ENCODE measurements at places on chromosomes 2 and 18.
A peak's percentile ranks its signal among the peaks of the same experiment; 100 is the strongest.

DNA sequence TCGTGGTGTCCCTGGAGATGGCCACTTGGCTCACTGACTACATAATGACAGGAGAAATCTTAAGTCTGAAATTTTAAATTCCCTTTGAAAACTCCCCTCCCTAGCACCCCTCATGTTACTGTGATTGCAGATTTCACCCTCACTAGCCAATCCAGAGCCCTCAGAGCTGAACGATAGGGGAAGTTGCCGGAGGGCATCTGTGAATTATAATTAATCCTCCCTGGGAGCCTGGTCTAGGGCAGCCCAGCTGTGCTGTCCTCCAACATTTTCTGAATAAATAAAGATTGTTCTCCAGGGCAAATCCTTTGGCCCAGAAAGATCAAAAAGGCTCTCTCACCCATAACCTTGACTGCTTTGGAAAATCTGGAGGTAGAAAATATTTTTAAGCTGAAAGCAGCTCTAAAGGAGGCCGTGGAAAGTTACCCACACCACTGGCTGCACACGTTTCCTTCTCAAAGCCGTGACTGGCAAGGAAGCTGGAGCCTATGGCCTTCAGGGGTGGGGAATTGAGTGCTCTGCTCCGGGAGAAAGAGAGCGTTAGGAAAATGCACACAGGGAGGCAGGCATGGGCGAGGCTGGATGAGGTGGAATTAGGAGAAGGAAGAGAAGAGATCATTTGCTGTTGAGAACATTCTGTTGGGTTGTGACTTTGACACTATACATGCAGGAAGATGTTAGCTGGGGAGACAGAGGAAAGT, 68.9 kb upstream of the CNGA3 start:
- no peak for DNase-seq

GRCh38 chr2:221758076-221758475, 186.0 kb upstream of the EPHA4 start:
- DNase-seq, result no peak

- DNase-seq, result no peak
These were observed 14.5 kb downstream of the MAPRE2 start for GRCh38 chr18:35055726-35056125.

DNA sequence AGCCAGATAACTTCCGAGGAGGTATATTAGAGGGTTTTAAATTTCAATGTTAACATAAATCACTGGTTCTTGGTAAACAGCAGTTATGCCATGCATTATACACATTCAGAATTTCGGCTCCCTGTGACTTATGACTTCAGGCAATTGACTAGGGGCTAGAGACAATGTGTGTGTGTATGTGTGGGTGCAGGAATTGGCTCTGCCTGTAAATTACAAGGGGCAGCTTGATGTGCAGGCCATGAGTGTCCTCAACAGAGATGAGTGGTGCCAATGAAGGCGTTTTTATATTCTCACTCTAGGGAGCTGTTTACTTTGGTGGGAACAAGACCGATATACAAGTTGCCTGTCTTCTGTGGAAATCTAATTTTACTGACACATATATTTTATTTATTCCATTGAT, 161.6 kb downstream of the CSRNP3 start:
- DNase-seq, result no peak

GRCh38 chr2:214328941-214329340, 81.9 kb upstream of the VWC2L start:
- DNase-seq, result no peak

GRCh38 chr2:203683932-203684556, 22.4 kb upstream of the CD28 start:
- DNase-seq, result no peak

- DNase-seq, result no peak
These were observed 35.0 kb downstream of the SRSF7 start for GRCh38 chr2:38716185-38716584.

DNA sequence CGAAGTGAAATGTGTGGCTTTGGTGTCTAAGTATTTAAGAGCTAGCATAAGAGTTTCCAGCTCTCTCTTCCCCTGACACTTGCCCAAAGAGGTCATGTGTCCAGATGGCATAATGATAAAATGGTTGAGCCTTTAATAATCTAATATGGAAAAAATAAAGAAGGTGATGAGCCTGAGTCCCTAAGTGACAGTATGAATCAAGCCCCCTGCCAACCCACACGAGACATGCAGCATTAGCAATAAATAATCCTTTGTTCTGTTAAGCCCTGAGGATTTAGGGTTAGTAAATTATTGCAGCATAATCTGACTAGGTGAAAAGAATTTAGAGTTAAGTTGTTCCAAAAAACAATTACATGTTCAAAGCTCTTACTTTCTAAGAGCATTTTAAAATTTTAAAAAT, 217.2 kb upstream of the CCDC150 start:
- DNase-seq, result no peak

DNA sequence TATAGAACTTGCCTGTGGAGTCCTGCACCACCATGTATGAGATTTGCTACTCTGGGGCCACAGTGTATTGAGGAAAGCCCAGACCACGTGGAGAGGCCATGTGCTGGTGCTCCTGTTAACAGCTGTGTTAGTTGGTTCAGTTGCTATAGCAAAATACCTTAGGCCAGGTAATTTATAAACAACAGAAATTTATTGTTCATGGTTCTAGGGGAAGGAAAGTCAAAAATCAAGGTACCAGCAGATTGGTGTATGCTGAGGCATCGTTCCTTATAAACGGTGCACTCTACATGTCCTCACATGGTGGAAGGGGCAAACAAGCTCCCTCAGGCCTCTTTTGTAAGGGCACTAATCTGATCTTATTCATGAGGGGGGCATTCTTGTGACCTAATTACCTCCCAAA, 272.3 kb upstream of the FBXO11 start:
- DNase-seq, result no peak

DNA sequence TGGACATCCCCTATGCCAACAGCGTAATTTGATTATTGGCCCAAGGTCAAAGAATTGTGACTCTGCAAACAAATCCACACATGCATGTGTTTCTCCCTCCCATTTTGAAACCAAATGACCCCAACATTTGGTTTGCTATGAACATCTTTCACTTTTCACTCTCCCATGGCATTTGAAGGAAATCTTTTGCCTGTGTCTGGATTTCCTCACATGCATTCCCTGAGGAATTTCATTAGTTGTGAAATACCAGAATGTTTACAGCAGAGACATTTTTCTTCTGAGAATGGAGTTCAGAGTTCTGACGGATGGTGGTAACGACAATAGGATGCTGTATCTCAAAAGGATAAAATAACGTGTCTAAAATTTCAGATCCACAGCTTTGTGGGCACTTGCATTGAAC, 60.3 kb upstream of the LMAN1 start:
- DNase-seq, result no peak

DNA sequence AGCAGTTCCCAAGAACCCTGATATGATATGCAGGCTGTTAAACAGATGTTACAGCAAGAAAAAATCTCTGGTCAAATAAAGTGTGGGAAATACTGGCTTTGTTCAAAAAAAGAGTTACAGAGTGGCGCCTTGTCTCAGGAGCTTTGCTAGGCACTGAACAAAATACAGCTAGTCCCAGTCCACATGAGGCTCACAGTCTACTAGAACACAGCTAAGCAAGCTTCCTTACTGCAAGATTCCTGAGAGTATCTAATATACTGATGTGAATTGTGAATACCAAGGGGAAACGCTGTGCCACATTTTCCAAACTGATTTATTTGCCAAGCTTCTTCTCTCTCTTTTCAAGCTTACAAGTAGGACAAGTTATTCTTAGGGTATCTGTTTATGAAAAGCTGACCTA, 188.8 kb upstream of the NABP1 start:
- DNase-seq, result no peak

GRCh38 chr2:79612999-79613398, 100.1 kb downstream of the CTNNA2 start:
- no peak for DNase-seq

DNA sequence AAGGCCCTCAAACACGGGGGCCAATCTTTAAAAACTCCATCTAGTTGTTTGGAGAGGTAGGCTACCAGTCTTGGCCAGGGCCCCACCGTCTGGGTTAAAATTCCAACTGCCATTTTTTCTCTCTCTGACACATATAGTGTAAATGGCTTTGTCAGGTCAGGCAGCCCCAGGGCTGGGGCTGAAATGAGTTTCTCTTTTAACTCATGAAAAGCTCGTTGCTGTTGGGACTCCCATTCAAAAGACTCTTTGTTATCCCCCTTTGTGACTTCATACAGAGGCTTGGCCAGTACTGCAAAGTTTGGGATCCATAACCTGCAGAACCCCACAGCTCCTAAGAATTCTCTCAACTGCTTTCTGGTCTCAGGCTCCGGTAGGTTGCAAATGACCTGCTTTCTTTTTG, 99.4 kb upstream of the SLC1A4 start:
- DNase-seq, result no peak

DNA sequence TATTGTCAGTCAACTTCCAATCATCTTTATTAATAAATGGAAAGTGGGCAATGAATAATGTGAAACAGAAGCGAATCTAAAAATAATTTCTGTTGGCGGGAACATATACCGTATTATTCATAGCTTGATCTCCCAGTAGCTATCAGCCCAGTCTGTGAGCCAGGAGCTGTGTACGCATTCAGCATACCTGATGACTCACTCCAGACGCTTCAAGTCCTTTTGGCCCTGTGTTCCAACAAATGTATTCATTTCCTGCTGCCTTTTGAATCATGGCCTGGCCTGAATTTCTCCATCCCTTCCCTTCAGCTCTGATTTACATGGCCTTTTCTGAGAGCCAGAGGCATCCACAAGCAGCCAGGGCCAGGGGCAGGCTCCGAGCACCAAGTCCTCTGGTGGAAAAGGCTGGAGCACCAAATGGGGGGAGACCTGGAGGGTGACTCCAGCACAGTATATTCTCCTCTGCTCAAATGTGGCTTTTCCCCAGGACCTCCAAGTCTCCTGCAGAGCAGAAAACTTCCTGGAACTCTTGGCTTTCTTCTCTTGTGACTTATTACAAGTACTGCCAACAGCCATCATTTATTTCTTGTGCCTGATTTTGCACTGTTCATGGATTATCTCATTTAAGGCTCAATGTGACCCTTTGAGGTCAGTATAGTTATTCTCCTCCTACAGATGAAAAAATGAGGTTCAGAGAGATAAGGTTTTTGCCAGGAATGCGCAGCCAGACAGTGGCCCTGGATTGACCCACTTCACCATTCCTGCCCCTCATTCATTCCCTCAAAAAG, 108.7 kb downstream of the EN1 start:
- DNase-seq, result peak; percentile 88

- DNase-seq, result no peak
These were observed 63.7 kb upstream of the FANCL start for GRCh38 chr2:58304843-58305242.

- DNase-seq, result no peak
These were observed 310.8 kb downstream of the TGIF1 start for GRCh38 chr18:3760741-3761140.

- no peak for DNase-seq
These were observed 51.1 kb downstream of the POLR1A start for GRCh38 chr2:86054535-86055082.

- no peak for DNase-seq
These were observed 68.1 kb downstream of the RMDN2 start for GRCh38 chr2:37993143-37993542.

DNA sequence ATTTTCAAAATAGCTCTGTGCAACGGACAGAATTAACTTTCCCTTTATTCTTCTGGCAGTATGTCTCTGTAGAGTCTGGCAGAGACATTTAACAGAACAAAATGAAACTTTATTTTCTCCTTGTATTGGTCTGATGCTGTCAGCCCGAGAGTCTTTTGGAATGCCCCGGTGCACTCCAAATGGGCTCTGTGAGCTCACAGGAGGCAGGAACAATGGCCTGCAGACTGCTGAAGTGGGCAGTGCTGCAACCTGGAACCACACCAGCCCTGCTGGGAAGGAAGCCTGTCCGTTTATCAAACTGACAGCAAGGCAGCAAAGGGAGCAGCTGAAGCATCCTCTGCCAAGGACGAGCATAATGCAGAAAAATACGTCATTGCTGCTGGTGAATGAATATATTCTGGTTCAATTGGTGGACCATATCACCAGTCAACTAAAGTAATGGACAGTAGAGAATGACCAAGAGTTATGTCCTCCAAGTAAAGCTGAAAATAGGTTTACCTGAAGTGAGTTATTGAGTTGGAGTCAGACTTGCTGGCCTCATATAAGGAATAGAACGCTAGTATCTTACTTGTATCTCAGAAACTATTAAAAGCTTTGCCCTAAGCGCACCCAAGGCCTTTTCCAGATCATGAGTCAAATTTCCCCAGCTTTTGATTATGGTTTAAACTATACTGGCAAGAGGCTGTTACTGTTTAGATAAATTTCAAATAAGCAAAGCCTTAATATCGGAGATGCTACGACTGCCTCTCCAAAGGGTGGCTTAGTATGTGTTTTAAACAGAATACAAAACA, 207.6 kb upstream of the TANK start:
- no peak for DNase-seq

DNA sequence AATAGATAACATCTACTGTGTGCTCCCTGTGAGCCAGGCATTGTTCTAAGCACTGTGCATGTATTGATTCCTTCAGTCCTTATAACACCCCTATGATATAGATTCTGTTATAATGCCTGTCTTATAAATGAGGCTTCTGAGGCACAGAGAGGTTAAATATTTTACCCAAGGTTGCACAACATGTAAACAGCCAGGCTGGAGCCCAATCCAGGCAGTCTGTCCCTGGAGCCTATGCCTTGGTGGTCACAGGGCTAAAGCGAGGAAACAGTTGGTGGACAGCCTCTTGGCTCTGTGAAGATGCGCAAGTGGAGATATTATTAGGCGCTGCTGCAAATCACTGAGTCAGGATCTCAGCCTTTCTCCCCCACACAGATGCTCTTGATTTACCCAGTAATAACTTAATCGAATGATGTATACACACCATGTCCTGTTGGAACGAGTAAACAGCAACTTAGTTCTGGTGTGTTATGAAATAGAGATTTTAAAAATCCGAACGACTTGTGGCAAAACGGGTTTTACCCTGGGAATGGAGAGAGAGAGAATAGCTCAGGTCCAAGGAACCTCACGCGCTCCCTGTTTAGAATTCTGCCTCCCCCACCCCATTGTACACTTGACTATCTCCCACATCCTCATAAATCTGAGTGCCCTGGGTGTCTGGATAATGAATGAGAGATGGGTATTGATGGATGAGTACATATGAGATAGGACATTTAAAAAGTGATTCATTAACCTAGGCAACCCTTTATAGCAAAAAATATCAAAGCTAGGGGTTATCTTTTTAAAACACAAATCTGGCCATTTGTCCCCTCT, 231.9 kb downstream of the BCL2 start:
- DNase-seq, result no peak

DNA sequence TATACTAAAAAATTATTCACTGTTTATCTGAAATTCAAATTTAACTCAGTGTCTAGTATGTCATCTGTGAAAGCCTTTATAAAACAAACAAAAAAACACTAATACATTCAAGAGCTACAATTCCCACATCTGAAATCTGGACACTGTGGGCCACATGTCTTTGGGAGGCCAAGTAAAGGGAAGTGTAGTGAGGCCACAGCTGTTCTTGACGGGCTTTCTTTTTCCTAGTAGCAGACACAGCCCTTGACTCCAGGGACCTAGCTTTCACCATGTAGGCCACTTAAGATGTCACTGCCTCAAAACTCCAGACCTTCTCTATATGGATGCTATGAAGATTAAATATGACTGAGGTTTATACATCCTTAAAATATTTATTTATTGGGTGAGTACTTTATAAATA, 91.1 kb downstream of the RBMS1 start:
- no peak for DNase-seq
